ENCODE measurements at places on chromosomes 1 and 21. TPM values are rescaled to one million over a fixed set of nuclear protein-coding genes. Genes with fewer than 3 reads are reported as not detected.

Gene PIP5K1A
- 74.5 TPM for total RNA-seq

Gene SLC44A3
- not detected for total RNA-seq

DNA sequence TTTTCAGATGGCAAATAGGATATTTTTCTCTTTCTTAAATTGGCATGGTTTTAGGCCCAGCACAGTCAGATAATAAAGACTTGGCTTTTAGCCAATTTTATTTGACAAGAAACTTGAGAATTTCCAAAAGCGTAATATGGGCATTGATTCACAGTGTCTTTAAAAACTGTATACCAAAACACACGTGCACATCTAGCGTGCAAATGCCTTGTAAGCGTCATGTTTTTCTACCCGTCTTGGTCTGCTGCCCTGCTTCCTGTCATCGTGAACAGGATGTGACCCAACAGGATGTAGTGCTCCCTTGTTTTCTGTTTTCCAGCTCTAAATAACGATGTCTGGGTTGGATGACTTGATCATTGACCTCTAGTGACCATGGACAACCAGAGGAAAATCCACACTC lies 24.7 kb upstream of the SLC44A3 start:
- no peak for DNase-seq

- DNase-seq = no peak
Measured at GRCh38 chr1:154969860-154970452, 591 bp downstream of the SHC1 start.

All from activated CD4-positive, alpha-beta T cell treated with anti-CD3 and anti-CD28 coated beads for 36 hours (primary cell).